SJSA1 (cell line): ENCODE measurements at places on chromosomes 12 and 14. TPM values are rescaled to one million over a fixed set of nuclear protein-coding genes. Genes with fewer than 3 reads are reported as not detected.

DNA sequence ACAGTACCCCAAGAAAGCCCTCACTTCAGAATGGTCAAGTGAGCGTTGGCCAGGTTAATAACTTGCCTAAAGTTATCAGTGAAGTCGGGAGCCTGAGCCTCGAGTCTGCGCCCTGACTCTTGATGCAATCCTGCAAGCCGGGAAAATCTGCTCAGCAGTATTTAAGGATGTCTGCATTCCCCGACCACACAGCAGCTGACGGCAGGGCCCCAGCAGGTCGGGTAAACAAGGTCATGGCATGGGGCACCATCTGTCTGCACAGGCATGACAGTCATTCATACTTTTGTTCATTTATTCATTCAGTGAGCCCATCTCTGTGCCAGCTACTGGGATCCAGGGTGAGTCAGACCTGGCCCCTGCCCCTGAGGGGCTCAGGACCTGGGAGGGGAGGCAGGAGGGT is 11.1 kb downstream of the ABCB9 start:
- no peak for DNase-seq

- no peak for DNase-seq
Measured at GRCh38 chr12:105192624-105193225, 43.2 kb downstream of the APPL2 start.

DNA sequence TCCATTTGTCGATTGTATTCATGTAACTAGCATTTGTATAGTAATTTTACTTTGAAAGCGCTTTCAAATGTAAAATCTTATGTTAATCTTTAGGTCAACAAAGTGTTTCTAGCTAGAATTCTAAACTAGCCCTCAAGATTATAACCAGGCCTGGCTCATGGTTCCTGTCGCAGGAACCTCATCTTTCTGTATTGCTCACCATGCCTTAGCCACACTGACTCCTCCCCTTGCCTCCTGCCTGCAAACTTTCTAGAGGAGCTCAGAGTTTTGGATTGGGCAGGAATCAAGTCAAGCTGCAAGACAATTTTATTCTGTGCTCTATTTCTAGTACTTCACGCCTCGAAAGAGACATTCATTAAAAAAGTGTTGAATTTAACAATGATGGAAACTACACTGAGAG is 99.8 kb downstream of the TGFB3 start:
- DNase-seq = no peak

DNA sequence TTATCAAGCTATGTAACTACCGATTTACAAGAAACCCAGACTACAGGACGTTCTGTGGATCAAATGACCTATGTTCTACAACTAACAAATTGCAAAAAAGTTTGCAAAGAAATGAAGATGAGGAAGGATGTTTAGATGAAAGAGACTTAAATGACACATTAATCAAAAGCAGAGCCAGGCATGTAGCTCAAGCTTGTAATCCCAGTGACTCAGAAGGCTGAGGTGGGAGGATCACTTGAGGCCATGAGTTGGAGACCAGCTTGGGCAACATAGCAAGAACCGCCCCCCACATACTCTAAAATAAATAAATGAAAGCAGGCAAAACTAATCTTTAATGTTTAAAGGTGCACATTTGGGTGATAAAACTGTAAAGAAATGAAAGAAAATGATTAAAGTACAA is 331.9 kb downstream of the BTG1 start:
- DNase-seq = no peak

- DNase-seq = no peak
Measured at GRCh38 chr12:95131589-95132340, 58.3 kb upstream of the NR2C1 start.

GRCh38 chr12:91126516-91126915 is 15.2 kb upstream of the LUM start:
- DNase-seq = no peak

- DNase-seq = no peak
Measured at GRCh38 chr14:92527721-92528120, 14.1 kb downstream of the RIN3 start.

- no peak for DNase-seq
Measured at GRCh38 chr12:92045852-92046251, 99.8 kb downstream of the BTG1 start.

- no peak for DNase-seq
Measured at GRCh38 chr12:64082866-64083268, 139.2 kb downstream of the KICS2 start.

- no peak for DNase-seq
Measured at GRCh38 chr12:79837575-79837974, 97.3 kb downstream of the PPP1R12A start.

DNA sequence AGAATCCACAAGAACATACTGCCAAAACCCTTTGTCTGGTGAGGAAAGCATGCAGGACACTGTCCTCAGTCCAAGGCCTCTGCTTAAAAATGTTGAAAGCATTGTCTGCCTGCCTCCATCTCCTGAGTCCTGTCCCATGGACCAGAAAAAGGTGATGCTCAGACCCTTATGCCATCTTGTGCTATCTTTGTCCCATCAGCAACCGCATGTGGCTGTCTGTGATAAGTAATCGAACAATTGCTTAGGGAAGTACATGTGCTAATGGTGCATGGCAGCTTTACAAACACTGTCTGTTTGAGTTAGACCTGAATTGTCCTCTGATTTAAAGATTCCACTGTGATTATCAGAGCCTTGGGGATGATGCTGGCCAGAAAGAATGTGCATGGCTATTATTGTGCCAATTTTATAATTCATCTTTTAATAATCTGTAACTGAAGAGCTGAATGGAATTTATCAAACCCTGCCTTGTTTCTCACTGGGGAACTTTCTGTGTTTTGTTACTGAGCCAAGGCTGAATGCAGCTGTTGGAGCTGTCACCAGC is 177.5 kb downstream of the DACT1 start:
- DNase-seq = no peak

- DNase-seq = no peak
Measured at GRCh38 chr14:55126034-55126433, 3.0 kb upstream of the LGALS3 start.

- peak; percentile 23 for DNase-seq
Measured at GRCh38 chr12:93060666-93061472, 131.8 kb upstream of the EEA1 start.

DNA sequence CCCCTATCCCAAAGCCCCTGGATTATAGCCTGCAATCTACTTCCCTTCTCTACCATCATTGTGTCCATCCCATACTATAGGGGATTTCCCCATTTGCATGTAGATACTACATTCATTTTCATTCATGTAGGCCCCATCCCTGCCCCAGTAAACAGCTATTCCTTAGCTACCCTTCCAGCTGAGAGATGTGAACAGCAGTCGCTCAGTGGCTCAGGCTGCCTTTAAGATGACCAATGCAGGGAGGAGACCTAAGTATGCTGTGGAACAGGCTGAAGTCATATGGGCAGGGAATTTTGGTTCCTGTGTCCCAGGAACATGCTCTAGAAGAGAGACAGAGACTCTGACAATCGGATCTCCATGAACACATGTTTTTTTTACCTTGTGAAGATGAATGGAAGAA is 481.2 kb upstream of the SYT1 start:
- DNase-seq = no peak

DNA sequence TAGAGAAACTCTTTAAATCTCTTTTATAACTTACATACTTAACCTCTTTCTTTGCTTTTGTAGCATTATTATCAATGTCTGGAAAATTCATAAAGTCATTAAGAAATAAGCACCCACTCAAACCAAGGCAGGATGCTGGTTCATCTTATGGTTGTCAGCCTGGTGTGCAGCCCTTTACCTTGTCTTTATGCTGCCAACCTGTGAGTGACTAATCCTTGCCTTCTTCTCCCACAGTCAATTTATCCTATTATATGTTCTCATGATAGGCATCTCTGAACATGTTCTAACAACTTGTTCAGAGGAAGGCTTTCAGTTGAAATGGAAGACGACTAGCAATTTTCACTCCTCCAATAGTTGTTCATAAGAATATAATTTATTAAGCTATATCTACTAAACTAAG is 186.9 kb upstream of the CAND1 start:
- DNase-seq = no peak

- DNase-seq = peak; percentile 70
Measured at GRCh38 chr14:104865631-104866441, 768 bp downstream of the CEP170B start.

GRCh38 chr12:95216711-95217376 is 423 bp downstream of the FGD6 start:
- DNase-seq = no peak

DNA sequence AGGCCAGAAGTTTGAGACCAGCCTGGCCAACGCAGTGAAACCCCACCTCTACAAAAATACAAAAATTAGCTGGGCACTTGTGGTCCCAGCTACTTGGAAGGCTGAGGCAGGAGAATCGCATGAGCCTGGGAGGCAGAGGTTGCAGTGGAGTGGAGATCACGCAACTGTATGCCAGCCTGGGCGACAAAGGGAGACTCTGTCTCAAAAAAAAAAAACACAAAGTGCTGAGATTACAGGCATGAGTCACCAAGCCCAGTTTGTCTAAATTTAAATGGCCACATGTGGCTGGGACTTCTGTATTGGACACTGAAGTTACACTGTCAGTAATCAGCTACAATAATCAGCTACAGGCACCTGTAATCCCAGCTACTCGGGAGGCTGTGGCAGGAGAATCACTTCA is 100.9 kb upstream of the AEBP2 start:
- no peak for DNase-seq

GRCh38 chr12:132496710-132497109 is 6.8 kb downstream of the FBRSL1 start:
- DNase-seq = no peak

Gene ARMH4
- total RNA-seq = 0.29 TPM in 1 of 2 replicates, not detected in the other

Gene EIF2S3B
- 0.34 and 0.53 TPM in 2 replicates for total RNA-seq

Gene ISCU
- 86.7 and 135 TPM in 2 replicates for total RNA-seq

Gene ALKBH2
- total RNA-seq = 7.6 and 13.8 TPM in 2 replicates

Gene GLS2
- not detected in 2 replicates for total RNA-seq

Gene FAIM2
- not detected in 2 replicates for total RNA-seq

Gene PLEKHH1
- total RNA-seq = 0.97 TPM in 1 of 2 replicates, not detected in the other

Gene NEUROD4
- not detected in 2 replicates for total RNA-seq

Gene RFLNA
- total RNA-seq = not detected in 2 replicates

Gene MLXIP
- 11.1 and 13.5 TPM in 2 replicates for total RNA-seq

Gene AQP6
- not detected in 2 replicates for total RNA-seq

Gene TMEM30B
- total RNA-seq = not detected in 2 replicates
